Stimulated activated CD8-positive, alpha-beta memory T cell treated with anti-CD3 and anti-CD28 coated beads, Interleukin-7, amount 100 ng/mL, for 48 hours (primary cell): ENCODE measurements at places on chromosomes 6 and 20.

DNA sequence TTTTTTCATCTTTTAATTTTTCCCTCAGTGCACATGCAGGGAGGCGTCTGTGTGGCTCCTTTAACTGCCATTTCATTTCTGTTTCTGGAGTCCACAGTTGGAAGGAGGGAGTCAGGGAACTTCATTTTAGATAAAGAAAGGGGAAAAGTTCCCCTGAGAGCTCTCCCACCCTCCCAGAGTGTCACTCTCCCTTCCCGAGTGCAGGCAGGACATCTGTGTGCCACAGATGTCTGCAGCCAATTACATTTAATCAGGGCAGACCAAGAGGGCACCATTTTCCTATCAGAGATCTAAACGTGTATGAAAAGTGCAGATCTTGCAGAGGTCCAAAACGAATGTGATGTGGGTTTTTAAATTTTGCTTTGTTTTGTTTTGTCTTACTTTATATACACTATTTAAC is 96.6 kb downstream of the PXDC1 start:
- no peak for DNase-seq

DNA sequence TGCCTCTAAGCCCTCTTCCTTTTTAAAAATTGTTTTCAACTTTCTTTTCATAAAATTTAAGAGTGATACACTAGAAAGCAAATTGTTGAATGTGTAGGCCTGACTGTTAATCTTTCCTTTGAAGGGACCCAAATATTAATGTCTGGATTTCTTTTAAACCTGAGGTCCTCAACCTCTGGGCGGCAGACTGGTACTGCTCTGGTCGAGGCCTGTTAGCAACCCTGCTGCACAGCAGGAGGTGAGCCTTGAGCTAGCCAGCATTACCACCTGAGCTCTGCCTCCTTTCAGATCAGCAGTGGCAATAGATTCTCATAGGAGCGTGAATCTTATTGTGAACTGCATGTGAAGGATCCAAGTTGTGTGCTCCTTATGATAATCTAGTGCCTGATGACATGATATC is 191.2 kb downstream of the MANEA start:
- no peak for DNase-seq

DNA sequence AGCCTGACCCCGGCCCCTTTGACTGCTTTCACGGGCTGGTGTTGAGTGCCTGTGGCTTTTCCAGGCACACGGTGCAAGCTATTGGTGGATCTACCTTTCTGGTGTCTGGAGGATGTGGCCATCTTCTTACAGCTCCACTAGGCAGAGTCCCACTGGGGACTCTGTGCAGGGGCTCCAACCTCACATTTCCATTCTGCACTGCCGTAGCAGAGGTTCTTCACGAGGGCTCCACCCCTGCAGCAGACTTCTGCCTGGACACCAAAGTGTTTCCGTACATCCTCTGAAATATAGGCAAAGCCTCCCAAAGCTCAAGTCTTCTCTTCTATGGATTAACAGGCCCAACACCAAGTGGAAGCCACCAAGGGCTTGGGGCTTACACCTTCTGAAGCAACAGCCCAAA is 691.5 kb upstream of the POU3F2 start:
- DNase-seq = no peak

DNA sequence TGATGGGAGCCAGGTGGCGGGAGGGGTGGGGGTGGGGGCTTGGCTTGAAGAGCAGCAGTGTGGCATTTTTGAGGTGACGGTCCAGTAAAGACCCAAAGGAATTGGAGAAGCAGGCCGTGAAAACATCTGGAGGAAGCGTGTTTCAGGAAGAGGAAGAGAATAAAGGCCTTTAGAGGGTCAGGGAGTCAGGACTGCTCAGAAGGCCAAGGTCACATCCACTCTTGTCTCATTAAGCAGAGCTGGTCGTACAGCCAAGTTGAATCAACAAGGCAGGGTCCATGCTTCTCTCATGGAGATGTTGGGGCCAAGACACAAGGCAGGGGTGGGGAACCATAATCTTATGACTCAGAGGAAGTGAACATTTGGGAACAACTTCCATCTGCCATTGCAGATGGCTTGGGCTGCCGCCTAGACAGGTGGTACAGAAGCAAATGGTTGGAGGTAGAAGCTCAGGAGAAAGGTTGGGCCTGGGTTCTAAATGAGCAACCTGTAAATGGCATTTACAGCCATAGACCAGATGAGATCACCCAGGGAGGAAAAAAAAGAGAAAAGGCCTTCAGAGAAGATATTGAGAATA is 179.6 kb downstream of the TTLL2 start:
- DNase-seq = no peak

DNA sequence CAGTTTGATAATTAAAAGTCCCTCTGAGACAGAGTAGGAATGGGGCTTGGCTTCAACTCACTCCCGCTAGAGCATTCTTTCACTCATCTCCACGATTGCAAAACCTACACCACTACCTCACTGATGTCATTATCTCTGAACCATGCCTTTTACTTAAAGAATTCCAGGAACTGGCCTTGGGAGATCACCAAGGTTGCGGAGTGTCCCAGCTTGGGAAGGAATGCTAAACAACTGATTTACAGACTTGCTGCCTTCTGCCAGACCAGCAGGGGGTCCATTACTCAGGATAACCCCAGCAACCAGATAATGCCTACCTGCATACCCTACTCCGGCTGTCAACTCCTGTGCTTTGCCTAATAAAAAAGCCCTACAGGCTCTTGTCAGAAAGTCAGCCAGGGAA is 102.2 kb upstream of the RALGAPA2 start:
- no peak for DNase-seq

- no peak for DNase-seq
Observed at GRCh38 chr6:36247693-36248092, 22.2 kb upstream of the PNPLA1 start.

- DNase-seq = no peak
Observed at GRCh38 chr6:98241630-98242029, 592.7 kb upstream of the POU3F2 start.

DNA sequence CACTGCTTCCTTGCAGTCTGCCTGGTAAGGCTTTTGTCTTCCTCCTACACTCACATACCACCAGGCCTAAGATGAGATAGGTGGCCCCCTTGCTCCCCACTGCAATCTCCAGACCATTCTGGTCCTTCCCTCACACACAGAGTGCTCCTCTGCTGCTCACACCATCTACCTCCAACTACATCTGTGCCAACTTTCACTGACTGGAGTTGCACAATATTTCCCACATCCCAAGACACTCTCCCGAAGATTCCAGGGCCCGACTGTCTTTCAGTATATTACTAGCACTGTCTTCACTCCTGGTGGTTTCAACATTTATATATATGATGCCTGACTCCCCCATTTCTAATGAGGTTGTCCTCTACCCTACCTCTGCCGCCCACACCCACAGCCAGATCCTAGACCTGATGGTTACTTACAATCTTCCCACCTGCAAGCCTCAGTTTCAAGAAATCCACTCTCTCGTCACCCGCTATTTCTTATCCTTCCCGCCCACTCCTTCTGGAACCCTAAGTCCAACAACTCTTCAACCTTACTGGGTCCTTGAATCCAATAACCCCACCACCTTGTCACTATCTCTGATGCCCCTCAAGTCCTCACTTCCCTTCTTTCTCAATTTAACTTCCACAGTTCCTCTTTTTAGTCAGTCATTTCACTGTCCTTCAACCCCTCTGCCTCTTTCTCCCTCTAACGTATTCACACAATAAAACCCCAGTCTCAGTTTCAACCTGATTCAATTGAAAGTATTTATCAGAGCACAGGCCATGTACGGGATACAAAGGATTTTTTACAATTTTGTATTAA is 21.6 kb downstream of the RALGAPA2 start:
- DNase-seq = no peak

GRCh38 chr20:59322585-59323454 is 22.4 kb downstream of the EDN3 start:
- DNase-seq = no peak

- no peak for DNase-seq
Observed at GRCh38 chr6:111810294-111811131, 62.7 kb downstream of the FYN start.

GRCh38 chr6:108581932-108582475 is 21.3 kb downstream of the FOXO3 start:
- no peak for DNase-seq

DNA sequence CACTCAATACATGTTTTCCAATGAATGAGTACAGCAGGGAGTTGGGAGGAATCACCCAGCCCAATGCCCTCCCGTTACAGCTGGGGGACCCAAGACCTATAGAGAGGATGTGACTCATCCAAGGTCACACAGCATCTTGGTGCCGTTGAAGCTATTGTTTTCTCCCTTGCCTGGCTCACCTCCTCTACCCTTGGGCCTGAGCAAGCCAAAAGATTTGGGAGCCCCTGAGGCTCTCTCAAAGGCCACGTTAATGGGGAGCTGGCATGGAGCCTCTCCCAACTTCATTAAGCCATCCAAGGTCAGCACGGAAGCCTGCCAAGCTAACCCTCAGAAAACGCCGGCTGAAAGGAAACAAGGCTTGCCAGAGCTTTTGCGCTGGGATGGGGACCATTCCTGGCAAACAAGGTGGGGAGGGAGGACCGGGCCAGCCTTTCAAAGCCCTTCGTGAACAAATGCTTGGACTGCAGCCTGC is 30.4 kb downstream of the KCNB1 start:
- no peak for DNase-seq

GRCh38 chr6:157954150-157955117 is 27.2 kb upstream of the SYNJ2 start:
- DNase-seq = no peak

- DNase-seq = no peak
Observed at GRCh38 chr20:17570347-17571152, 675 bp downstream of the DSTN start.
